ENCODE measurements at places on chromosomes 7 and 10.
A peak's percentile ranks its signal among the peaks of the same experiment; 100 is the strongest.

DNA sequence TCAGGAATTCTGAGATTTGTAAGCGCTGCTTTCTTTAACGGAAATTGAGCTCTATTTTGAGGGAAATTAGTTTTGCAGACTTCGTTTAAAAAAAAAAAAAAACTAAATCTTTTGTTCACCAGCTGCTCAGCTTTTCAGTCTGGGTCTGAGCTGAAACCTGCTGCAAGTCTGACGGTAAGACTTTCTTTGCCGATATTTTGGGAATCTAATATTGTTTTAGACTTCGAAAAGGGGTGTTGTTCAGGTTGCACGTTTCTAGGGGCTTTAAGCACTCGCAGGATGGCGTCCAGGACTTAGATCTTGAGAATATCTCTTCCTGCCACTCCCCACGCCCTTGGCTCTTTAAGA lies 1.8 kb upstream of the MEOX2 start:
- peak; percentile 17 for DNase-seq

DNA sequence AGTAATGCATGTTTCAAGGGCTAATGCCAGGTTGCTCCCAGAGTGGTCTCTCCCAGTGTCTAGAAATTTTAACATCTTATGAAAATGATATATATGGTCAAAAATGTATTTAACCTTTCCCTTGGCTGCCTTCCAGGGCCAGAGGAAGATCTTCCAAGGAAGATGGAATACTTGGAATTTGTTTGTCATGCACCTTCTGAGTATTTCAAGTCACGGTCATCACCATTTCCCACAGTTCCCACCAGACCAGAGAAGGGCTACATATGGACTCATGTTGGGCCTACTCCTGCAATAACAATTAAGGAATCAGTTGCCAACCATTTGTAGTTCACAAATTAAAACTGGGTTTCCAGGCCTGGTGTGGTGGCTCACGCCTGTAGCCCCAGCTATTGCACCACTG lies 9.0 kb downstream of the GATAD1 start:
- DNase-seq, result no peak

GRCh38 chr10:36187380-36188079 lies 545.4 kb upstream of the FZD8 start:
- DNase-seq, result no peak

DNA sequence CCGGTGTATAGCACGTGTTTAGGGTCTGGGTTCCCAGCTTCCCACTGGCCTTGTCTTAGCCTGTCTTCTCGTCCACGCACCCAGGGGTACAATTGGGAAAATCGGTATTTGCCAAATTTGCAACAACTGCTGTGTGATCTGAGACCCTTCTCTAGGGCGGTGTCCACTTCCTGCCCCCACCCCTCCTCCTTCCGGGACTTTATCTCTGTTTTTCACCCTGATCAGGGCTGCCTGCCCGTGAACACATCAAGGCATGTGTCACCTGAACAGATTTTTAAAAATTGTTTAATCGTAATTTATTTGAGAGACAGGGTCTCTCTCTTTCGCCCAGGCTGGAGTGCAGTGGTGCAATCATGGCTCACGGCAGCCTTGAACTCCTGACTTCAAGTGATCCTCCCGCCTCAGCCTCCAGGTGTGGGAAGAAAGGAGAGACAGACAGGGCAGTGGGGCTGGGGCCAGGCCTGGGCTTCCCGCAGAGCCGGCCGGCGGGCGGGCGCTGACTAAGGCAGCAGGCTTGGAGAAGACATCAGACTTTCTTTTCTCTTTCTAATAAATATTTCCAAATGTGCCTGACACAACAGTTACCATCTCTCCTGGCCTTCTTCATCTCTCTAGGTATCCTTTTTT lies 27.5 kb downstream of the ELFN1 start:
- DNase-seq, result no peak

GRCh38 chr7:120332433-120332832 lies 59.5 kb downstream of the KCND2 start:
- DNase-seq, result no peak

- peak; percentile 79 for DNase-seq
Measured at GRCh38 chr7:664997-665735, 61.3 kb upstream of the DNAAF5 start.

- no peak for DNase-seq
Measured at GRCh38 chr10:115029452-115030375, 63.5 kb upstream of the ATRNL1 start.

- DNase-seq, result peak; percentile 61
Measured at GRCh38 chr10:114043532-114044246, at the start of gene ADRB1. Gene ADRB1, plus strand, starts transcription at chr10:114043866. Its CDS starts 267 bp downstream, at chr10:114044133.

DNA sequence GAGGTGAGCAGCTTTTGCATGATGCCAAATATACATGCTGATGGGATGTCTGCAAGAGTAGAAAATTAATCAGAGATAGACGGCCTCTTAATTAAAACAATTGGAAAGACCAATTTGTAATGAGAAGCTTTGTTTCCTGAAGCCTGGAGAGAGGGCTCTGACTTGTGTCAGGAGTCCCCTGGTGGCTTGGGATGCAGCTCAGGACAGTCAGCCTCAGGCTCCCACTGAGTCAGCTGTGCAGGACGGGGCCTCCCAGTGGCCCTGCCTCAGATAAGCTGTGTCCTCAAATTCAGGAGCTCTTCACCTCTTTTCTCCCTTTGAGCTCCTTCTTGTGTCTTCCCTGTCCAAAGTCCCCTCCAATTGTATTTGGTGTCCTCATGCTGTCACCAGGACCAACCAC lies 438.9 kb upstream of the PODXL start:
- DNase-seq, result no peak

GRCh38 chr10:3776796-3777571 lies 8.0 kb downstream of the KLF6 start:
- peak; percentile 89 for DNase-seq

DNA sequence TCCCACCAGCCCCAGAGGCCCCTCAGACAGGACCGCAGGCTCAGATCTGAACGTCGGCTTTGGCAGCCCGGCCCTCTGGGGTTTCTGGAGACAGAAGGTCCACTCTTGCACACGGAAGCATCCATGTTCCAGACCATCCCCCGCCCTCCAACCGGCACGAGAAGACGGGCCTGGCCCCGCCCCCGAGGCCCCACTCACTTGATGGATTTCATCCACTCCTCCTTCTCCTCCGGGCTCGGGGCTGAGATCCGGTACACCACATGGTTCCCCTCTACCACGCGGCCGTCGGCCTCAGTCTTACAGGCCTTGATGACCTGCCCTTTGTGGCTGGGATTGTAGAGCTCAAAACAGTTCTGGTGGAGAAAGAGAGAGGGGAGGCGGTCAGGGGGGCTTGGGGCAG lies 107.3 kb downstream of the CYTH3 start:
- no peak for DNase-seq

GRCh38 chr10:86317949-86318725 lies 48.5 kb downstream of the GRID1 start:
- no peak for DNase-seq

- no peak for DNase-seq
Measured at GRCh38 chr10:29820890-29821461, 186.2 kb upstream of the SVIL start.

GRCh38 chr10:89399956-89400355 lies 7.5 kb downstream of the IFIT1 start:
- DNase-seq, result no peak

DNA sequence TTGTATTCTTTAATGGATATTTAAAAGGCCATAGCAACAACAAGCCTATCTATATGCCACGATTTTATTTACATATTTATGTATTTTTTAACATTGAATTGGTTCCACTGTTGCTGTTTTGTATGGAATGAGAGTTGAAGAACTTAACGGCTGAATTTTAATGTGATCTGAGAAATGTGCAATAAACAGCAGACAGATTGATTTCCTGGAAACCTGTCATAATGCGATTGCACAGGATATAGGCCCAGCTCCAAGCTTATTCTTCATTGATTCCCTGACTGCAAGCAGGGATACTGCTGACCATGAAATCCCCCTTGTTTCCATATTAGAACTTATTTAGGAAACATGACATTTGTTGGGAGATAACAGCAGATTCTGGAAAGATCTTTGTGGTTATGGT lies 195.6 kb downstream of the KCND2 start:
- no peak for DNase-seq

GRCh38 chr10:8738987-8739386 lies 684.5 kb downstream of the GATA3 start:
- DNase-seq, result peak; percentile 26

DNA sequence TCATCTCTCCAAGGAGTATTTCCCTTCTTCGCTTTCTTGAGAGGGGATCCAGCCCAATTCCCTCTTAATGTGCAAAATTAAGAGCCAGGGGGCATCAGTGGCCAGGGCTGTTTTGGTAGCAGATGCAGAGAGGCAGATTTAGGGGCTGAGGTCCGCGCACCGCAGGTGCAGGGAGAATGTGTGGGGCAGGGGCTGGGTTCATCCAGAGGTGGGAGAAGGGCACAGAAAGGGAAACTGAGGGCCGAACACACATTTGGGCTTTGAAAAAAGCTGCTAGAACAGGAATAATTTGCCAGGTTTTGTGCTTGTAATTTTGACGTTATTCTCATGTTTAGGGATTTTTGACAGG lies 6.5 kb upstream of the SHH start:
- DNase-seq, result no peak

GRCh38 chr7:35752742-35753141 lies 48.1 kb upstream of the SEPTIN7 start:
- peak; percentile 55 for DNase-seq

- DNase-seq, result no peak
Measured at GRCh38 chr7:158953912-158954311, 97.6 kb downstream of the DYNC2I1 start.

GRCh38 chr7:37186753-37187152 lies 261.9 kb downstream of the ELMO1 start:
- DNase-seq, result no peak

GRCh38 chr7:39252916-39253315 lies 275.2 kb downstream of the POU6F2 start:
- no peak for DNase-seq

GRCh38 chr7:119999738-120000475 lies 273.1 kb upstream of the KCND2 start:
- no peak for DNase-seq

DNA sequence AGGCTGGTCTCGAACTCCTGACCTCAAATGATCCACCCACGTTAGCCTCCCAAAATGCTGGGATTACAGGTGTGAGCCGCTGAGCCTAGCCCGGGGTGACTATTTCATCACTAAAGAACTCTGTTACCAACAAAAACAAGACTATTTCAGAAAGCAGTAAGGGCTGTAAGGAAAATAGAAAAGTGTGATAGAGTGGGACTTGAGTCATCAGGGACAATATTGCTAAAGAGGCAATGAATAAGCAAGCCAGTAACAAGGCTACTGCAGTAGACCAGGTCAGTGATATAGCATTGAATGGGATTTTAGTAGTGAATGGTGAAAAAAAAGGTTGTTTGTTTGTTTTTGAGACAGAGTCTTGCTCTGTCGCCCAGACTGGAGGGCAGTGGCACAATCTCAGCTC lies 51.7 kb downstream of the SVOPL start:
- no peak for DNase-seq

DNA sequence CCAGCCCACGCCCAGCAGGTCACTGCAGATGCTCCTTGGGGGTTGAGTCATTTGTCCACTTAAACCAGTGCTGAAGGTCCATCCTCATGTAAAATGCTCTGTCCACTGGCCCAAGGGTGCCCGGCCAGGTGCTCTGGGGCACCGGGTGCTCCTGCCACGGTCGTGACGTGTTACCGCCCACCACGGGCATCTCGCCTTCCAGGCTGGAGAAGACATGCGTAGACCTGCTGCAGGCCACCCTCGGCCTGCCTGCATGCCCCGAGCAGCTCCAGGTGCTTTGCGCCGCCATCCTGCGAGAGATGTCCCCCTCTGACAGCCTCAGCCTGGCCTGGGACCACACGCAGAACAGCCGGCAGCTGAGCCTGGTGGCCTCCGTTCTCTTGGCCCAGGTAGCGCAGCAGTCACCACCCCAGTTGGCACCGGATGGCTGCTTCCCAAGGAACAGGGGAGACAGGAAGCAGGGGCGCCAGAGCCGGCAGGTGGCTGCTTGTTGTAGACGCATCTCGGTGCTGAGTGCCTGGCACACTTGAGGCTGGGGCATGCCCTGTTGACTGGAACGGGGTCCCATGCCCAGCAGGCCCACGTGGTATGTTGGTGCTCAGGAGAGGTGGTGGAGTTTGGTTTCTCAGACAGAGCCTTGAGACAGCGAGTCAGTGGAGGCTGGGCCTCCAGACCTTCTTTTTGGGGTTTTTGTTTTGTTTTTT lies 6.1 kb downstream of the AP5Z1 start:
- no peak for DNase-seq

DNA sequence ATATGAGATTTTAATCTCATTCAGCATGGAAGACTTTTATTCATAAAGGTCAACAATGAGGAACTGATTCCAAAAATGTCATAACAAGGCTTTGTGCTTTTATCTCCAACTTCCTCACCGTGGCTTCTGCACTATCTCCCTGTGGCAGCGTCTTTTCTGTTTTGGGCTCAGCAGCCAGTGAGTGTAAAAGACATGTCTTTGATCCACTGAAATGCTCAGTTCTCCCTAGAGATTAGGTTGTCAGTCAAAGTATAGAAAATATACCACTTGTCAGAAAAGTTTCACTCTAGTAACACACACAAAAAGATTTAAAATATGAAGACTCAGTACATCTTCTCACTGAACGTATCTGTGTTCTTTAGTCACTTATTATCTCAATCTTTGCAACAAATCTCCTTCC lies 901.8 kb upstream of the ZWINT start:
- peak; percentile 11 for DNase-seq

DNA sequence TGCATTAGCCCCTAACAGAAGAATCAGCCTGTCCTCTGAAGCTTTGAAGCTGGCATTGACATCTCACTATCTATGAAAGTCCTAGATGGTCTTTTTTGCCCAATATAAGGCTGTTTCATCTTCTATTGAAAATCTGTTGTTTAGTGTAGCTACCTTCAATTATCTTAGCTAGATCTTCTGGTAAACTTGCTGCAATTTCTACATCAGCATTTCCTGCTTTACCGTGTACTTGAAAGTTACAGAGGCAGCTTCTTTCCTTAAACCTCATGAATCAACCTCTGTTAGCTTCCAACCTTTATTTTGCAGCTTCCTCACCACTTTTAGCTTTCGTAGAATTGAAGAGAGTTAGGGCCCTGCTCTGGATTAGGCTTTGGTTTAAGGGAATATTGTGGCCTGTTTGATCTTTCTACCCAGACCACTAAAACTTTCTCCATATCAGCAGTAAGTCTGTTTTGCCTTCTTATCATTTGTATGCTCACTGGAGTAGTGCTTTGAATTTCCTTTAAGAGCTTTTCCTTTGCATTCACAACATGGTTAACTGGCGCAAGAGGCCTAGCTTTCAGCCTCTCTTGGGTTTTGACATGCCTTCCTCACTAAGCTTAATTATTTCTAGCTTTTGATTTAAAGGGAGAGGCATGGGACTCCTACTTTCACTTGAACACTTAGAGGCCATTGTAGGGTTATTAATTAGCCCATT lies 32.5 kb downstream of the ARID5B start:
- peak; percentile 93 for DNase-seq

- DNase-seq, result no peak
Measured at GRCh38 chr7:40865441-40866233, 730.8 kb downstream of the SUGCT start.

- DNase-seq, result peak; percentile 76
Measured at GRCh38 chr10:99008054-99008453, 227.6 kb downstream of the HPSE2 start.

DNA sequence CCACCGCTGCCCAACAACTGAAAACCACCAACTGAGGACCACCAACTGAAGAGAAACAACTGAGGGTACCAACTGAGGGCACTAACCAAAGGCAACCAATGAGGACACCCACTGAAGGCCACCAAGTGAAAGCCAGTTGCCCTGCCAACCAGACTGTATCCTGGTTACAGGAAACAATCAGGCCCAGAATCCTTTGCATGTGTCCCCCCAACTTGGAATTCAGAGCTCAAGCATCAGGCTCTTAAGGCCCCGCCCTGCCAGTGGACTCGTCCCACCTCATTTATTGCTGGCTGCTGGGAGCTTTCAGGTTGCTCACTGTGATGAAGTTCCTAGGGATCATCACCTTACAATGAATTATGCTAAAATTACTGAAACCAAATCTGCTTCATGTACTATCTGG lies 76.6 kb upstream of the ABI1 start:
- no peak for DNase-seq
